ENCODE measurements at places on chromosomes 2 and 18.

DNA sequence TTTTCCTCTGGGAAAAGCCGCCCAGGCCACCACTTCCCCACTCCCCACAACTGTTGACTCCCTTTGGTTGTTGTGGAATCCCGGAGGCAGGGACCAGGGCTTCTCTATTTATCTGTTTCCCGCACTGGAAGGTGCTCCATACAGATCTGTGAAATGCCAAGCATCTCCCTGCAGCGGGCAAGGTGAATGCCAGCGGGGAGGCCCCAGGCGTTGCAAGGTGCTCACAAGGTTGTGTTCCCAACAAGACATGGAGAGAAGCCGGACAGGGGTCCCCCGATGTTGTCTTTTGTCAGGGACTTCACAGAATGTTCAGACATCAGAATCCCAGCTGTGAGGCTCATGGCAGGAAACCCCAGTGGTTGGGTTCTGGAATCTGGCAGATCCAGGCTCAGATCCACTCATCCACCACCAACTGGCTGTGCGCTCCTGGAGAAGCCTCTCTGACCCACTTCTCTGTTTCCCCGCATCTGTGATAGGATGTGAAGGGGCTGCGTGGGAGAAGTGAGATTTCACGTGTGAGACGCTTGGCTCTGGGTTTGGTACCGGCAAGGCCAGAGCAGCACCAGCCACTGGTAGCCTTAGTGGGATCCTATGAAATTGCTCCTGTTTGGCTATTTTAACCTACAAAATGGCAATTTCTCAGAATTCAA, 8.6 kb upstream of the NEU2 start:
- no peak overlapping the region for H3K27ac ChIP-seq
- no peak for DNase-seq
- no peaks in the 10 kb centered on the region for H3K4me1 ChIP-seq

GRCh38 chr2:176567361-176567760, 298.1 kb downstream of the MTX2 start:
- H3K27ac ChIP-seq = no peak overlapping the region
- H3K4me1 ChIP-seq = no peaks in the 10 kb centered on the region
- H3K36me3 ChIP-seq = no peaks in the 10 kb centered on the region

GRCh38 chr2:70399046-70399445, 97.2 kb upstream of the FAM136A start:
- H3K27me3 ChIP-seq = no peaks in the 10 kb centered on the region
- no peak overlapping the region for H3K27ac ChIP-seq
- H3K4me1 ChIP-seq = no peaks in the 10 kb centered on the region
- no peaks in the 10 kb centered on the region for H3K36me3 ChIP-seq
- H3K4me3 ChIP-seq = no peak overlapping the region
- DNase-seq = no peak

GRCh38 chr2:67612576-67613042, 215.5 kb downstream of the ETAA1 start:
- H3K27ac ChIP-seq = no peak overlapping the region
- H3K27me3 ChIP-seq = no peaks in the 10 kb centered on the region
- H3K4me3 ChIP-seq = no peak overlapping the region
- H3K36me3 ChIP-seq = no peaks in the 10 kb centered on the region
- no peaks in the 10 kb centered on the region for H3K4me1 ChIP-seq

DNA sequence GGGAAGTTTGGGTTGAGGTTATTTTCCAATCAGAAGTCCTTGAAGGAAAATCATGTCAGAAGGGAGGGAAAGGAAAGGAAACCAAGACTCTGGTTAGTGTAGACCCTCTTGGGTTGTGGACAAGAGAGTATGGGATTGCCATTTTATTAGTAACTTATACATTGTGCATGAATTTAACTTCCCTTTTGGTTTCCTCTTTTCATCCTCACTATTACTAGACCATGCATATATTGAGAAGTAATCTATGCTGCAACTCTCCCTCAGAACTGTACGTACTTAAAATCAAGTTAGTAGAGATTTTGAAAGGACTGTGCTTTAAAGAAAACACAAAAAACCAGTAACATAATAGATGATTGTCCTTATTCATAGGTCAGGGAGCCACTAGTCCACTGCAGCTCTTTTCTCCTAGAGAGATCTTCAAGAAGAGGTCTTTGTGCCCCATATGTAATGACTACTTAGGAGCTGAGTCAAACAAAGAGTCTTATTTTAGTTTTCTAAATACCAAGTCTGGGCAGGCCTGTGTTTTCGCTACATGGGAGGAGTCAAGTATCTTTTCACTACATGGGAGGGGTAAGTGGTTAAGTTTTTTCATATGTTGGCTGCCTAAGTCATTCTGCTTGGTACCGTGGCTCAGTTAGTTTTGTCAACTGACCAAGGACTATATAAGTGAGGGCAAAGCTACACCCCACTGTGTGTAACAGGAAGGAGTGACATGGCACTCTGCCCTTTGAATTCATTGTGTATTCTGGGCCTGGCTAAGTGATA, 25.2 kb upstream of the FAM117B start:
- H3K27ac ChIP-seq = peak overlapping the region; percentile 66
- H3K36me3 ChIP-seq = no peaks in the 10 kb centered on the region
- no peaks in the 10 kb centered on the region for H3K27me3 ChIP-seq

DNA sequence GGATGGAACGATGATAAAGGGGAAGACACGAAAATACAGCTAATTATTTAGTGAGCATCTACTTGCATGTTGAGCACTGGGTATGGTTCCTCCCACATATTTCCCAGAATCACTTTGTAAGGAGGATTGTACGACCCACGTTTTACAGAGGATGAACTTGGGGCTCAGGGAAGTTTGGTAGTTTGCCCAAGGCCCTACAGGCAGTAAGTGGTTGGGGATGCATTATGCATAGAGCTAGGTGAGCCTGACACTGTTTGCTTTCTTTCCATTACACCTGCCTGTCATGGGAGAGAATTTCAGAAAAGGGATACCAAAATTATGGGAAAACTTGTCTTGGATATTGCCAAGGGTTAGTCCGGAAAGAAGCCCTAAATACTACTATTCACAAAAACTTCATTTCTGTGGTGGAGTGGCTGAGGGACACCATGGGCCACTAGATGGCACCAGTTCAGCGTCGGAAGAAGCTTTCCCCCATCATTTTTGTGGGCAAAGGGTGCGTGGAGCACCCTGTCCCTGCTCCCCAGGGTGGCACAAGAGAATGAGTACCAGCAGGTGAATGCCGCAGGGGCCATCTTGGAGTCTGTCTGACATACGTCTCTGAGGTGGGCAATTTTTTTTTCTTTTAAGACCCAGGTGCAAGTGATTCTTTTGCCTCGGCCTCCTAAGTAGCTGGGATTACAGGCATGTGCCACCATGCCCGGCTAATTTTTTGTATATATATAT, 23.5 kb upstream of the C18orf32 start:
- no peak for DNase-seq
- no peak overlapping the region for H3K27ac ChIP-seq
- no peaks in the 10 kb centered on the region for H3K36me3 ChIP-seq
- no peak overlapping the region for H3K4me3 ChIP-seq

DNA sequence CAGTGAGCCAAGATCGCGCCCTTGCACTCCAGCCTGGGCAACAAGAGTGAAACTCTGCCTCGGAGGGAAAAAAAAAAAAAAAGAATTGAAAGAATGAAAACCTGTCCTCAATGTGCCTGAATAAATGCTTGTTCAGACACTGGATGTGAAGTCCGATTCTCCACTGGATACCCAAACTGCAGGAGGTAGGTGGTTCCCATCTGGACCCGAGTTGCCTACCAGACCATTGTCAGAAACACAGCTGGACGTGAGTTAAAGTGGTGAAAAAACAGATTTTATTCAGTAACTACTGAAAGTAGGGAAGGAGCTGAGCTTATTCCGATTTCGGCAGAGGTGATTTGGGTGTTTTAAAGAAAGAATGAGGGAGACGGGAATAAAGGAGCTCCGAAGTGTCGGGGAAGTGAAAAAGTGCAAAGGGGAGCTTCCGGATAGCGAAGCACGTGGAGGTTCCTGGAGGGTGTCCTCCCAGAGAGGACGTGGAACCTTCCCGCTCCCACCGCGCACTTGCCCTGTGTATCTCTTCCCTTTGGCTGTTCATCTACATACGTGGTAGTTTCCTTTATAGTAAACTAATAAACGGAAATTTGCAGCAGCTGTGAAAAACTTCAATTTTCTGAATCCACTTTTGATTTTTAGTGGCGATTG, 10.4 kb upstream of the ZDBF2 start:
- no peaks in the 10 kb centered on the region for H3K4me1 ChIP-seq
- H3K4me3 ChIP-seq = no peak overlapping the region
- no peaks in the 10 kb centered on the region for H3K36me3 ChIP-seq
- H3K27me3 ChIP-seq = peaks cover 100% of the 10 kb centered on the region

DNA sequence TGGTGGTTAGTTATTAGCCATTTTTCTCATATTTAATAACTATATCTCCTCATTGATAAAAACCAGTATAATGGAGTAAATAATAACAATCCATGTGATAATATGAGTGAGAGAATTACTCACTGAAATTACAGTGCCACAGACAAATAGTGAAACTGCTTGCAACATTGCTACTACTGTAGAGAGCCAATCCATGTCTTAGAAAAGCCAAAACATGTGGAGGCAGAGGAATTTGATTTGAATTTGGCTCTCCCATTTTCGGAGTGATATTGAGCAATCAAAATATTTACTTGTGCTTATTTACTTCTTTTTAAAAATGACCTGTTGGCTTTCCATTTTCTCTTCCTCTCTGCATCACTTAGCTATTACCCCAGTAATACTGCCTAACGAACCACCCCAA, 288.3 kb upstream of the TCF4 start:
- H3K27me3 ChIP-seq = no peaks in the 10 kb centered on the region
- H3K4me3 ChIP-seq = no peak overlapping the region
- DNase-seq = no peak
- H3K27ac ChIP-seq = no peak overlapping the region

All from left lung (tissue), 14 donors.